Neural crest cell (in vitro differentiated cells): ENCODE measurements at places on chromosomes 7 and 10.

- DNase-seq: no peak
Observed at GRCh38 chr10:52563360-52563759, 209.2 kb downstream of the MBL2 start.

DNA sequence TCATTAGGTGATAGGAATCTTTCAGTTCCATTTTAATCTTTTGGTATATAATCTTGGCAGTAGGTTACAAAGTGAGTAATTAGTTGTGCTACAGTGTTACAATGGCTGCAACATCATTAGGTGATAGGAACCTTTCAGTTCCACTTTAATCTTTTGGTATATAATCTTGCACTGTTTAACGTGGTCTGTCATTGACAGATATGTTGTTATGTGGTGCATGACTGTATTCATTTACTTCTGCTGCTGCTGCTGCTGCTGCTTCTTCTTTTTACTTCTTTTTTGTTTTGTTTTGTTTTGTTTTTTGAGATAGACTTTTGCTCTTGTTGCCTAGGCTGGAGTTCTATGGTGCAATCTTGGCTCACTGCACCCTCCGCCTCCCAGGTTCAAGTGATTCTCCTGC is 28.6 kb downstream of the ST7 start:
- DNase-seq: no peak

DNA sequence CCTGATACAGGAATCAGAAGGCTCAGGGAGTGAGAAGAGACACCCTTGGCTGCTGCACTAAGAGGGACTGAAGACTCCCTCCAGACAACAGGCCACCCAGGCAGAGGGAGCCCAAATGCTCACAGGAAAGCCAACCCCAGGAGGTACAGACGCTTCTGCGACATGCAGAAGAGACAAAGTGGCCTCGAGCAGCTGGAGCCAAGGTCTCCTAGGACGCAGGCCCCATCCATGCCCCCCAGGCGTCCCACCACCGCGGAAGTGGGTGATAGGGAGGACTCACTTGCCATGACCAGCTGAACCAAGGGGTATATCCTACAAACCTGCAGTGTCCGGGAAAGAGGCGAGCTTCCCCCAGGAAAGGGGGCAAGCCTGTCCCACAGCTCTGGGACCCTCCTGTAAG is 56.9 kb downstream of the CTBP2 start:
- DNase-seq: no peak

DNA sequence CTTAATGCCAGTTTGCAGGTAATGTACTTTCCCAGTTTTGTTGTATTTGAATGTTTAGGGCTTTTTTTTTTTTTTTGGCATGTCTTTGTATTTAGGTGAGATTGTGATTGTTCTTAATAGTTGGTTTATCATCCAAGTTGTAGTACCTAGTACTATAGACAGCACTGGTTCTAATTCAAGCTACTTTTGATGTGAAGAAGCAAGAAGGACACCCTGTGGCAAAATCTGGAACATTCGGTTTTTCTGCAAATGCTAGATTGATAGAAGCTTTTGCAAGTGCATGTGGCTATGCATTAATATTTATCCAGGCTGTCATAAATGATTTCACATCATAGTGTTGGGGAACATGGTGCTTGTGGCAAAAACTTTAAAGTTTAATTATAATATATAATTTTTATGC is 248.9 kb downstream of the FOXP2 start:
- no peak for DNase-seq

- DNase-seq: no peak
Observed at GRCh38 chr10:42942279-42942950, 134.5 kb upstream of the RET start.

DNA sequence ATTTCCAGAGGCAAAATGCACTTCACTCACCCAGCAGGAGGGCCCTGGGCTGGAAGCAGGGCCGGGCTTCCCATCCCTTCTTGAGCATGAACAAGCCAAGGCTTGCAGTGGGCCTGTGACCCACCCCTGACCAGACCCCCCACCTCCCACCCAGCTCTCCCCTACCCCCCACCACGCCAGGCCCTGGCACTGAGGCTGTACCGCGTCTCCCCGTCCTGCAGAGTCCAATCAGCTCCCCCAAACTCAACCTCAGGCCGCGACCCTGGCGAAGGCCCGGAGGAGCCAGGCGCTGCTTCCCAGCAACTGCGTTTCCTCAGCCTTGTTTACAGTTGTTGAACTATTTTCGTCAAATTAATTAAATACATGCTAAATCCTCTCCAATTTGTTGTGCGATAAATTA is 16.9 kb upstream of the MYL10 start:
- no peak for DNase-seq

DNA sequence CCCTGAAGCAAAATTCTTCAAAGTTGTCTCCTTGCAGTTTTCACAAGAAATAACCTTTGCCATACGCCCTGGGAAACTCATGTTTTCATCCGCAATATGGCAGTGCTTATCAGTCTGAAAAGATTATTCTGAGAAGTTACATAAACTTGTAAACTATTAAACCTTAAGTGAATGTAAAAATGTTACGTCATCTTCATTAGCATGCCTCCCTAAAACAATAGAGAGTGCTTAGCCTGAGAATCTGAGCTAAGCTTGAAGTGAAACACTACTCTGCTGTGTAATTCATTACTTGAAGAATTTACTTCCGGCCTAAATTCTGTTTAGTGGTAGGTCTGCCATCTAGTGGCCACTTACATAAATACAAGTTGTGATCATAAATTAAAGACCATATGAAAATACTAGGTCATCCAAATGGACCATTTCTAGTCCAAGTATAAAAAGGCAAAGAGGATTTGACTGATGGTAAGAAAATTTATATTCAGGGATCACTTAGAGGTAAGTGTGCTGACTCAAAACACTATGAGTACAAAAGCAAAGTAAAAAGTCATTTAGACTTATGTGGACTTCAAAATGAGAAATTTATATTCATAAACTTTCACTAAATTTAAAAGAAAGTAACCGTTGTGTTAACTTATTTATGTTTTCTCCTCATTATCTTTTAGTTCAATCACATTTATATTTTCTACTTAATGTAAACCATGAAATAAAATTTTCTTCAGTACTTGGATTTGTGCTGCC is 745.1 kb upstream of the LRRTM3 start:
- peak; percentile 33 for DNase-seq

DNA sequence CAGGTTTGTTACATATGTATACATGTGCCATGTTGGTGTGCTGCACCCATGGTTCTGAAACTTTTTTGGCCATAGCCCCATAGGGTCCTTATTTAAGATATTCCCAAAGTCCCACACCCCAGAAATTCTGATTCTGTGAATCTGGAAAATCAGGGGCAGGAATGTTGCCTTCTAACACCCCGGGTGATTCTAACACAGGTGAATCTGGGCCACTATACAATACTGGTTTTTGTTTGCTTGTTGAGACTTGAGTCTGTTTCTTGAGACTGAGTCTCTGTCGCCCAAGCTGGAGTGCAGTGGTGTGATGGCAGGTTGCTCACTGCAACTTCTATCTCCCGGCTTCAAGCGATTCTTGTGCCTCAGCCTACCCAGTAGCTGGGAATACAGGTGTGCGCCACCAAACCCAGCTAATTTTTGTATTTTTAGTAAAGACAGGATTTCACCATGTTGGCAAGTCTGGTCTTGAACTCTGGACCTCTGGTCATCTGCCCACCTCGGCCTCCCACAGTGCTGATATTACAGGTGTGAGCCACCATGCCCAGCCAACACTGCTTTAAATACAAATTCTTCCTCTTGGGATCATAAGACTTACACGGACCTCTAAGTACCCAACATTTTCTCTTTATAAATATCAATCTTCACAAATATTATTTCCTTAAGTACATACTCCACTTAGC is 16.9 kb upstream of the PHYH start:
- DNase-seq: no peak

DNA sequence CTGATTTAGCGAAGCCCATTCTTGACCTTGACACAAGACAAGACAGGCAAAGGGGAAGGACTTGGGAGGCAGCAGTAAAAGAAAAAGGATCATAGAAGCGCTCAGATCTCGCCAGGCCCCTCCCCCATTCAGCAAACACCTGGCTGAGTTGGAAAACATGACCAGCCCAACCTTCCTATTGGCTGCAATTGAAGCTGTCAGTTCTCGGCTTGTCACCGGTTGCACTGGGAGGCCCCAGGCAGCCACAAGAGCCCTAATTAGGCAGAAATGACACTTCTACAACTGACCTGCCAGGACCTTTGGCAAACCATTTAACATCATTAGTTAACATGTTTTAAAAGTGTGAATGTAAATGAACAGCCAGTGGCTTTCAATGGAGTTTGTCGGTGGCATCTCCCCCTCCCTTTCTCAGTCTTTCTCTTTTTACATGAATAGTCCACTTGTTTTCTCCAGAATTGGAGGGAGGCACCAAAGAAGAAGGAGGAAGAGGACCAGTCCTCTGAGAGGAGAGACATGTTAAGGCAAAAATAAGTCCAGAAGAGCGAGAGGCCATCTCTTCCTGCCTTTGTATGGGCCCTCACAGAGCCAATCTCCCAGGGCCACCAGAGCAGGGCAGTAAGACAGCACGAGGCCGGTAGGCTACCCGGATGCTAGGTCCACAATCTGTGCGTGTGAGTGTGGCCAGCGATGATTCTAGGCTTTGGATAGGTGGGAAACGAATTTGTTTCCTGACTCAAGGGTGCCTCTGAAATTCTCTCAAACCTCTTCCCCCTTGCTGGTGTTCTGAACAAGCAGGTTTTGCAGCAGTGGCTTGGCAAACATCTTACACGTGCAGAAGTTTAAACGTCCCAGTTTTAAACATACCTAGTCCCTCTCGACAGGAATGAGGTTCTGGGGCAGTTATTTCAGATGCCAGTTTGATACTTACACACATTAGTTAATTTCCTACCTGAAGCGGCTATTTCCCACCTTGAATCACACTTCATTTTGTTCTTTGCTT is 15.0 kb upstream of the ENO4 start:
- no peak for DNase-seq

DNA sequence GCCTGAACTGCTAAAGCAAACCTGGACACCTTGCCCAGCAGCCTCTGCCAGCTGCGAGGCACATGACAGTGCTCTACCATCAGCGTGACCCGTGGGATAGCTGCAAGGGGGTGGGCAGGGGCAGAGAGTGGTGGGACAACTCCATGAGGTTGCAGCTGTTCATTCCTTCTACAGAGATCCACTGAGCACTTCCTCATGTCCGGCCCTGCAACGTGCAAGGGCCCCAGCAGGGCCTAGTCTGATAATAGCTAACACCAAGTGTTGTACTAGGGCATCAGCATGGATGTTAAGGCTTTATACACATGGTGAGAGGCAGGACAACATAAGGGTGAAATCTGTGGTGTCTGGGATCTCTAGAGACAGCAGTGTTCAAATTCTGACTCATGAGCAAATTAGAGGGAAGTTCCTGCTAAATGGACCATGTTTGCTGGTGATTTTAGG is 14.3 kb downstream of the NOD1 start:
- DNase-seq: no peak

GRCh38 chr7:155530601-155531000 is 15.8 kb downstream of the CNPY1 start:
- no peak for DNase-seq

DNA sequence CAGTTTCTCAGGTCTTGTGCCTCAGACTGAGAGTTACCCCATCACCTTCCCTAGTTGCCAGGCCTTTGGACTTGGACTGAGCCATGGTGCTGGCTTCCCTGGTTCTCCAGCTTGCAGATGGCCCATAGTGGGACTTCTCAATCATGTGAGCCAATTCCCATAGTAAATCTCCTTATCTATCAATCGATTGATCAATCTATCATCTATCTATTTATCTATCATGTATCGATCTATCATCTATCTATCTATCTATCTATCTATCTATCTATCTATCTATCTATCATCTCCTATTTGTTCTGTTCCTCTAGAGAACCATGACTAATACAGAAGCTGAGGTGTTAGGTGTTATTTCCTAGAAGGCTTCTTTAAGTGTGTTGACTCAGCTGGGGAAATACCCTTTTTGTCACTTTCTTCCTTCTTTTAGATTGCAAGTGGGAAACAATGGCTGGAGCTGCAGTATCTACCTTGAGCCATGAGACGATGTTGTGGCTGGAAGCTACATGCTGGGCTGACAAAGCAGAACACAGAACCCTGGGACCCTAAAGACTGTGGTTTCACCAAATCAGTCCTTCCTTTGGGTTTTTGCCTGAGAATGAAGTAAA is 234.7 kb upstream of the GLI3 start:
- no peak for DNase-seq

GRCh38 chr7:15954671-15955354 is 268.3 kb upstream of the MEOX2 start:
- DNase-seq: no peak

GRCh38 chr10:102959360-102959759 is 41.3 kb downstream of the CNNM2 start:
- no peak for DNase-seq

GRCh38 chr7:18893156-18893555 is 224.3 kb downstream of the TWIST1 start:
- no peak for DNase-seq

- no peak for DNase-seq
Observed at GRCh38 chr10:95628786-95629185, 27.7 kb downstream of the ALDH18A1 start.

GRCh38 chr7:107995184-107996071 is 7.5 kb downstream of the LAMB1 start:
- no peak for DNase-seq

GRCh38 chr7:27144781-27145164 is 1.3 kb upstream of the HOXA5 start:
- no peak for DNase-seq

DNA sequence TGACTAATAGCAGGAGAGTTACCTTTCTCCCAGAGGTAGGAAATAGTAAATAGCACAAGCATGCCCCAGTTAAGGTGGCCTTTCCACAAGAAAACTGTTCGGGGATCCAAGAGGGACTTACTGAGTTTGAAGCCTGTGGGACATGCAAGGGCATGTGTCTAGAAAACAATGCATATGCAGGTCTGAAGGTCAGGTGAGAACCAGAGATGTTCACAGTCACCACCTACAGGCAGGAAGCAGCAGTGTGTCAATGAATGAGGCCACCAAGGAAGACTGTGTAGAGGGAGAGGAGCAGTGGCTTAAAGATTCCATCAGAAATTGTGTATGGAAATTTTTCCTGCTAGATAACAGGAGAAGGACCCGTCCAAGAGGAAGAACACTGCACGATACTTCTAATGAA is 66.0 kb downstream of the CALD1 start:
- no peak for DNase-seq

- DNase-seq: no peak
Observed at GRCh38 chr7:15515252-15515651, 46.6 kb downstream of the AGMO start.

DNA sequence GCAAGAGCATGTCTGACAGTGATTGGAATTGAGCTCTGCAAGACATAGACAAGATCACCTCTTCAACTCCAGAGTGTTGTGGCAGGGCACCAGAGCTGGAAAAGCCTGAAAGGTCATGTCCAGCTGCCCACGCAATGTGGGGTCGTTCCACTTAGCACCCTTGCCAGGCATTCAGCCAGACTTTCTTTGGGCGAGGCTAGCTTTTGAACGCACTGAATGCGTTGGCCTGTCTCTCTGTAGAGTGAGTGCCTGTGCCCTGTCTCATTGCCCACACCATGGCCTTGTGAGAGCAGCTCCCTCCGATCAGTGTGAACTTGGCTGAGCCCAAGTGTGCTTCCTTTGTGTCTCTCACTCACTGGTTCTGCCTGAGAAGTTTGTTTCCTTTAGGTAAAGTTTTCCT is 23.3 kb downstream of the UBTD1 start:
- no peak for DNase-seq
